ENCODE measurements at places on chromosomes 3 and 15.

GRCh38 chr15:96716075-96716474, 385.6 kb downstream of the NR2F2 start:
- DNase-seq = no peak

DNA sequence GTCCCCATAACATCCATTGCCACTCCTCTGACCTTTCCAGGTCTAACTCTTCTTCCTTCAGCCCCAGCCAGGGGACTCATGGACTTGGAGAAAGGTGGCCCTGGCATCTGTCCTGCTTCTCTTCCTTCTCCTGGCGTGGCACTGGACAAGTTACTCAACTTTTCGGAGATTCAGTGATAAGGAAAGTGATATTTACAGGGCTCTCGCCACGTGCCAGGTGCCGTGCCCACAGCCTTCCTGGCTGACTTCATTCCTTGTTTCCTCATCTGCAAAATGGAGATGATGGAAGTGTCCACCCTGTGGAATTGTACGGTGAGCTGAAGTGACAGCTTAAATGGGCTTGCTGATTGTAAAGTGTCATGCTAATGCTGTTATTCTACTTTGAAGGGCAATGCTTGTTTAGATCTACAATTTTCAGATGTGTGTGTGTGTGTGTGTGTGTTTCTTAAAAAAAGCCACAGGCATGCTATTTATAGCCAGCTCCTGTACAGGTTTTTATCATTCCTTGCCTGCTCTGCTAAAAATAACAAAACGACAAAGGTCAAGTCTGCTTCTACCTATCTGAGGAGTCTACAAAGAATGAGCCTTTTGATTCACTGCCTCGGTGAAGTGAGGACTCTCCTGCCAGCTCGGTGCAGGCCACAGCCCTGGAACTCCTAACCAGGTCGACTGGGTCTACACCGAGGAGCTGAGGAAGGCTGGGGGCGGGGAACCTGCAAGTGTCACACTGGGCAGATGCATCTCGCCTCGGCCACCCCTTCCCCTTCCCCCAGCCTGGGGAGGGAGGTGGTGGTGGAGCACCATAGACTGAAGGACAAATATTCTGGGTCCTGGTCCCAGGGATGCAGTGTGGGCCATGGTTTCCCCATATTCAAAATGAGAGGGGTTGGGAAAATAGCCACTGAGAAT, 11.4 kb upstream of the ATP2B2 start:
- DNase-seq = no peak

GRCh38 chr3:59800481-59800880, 750.7 kb upstream of the CFAP20DC start:
- DNase-seq = no peak

GRCh38 chr15:86267892-86268291, 188.2 kb downstream of the AGBL1 start:
- no peak for DNase-seq

GRCh38 chr15:51908316-51908715, 63.3 kb downstream of the LEO1 start:
- DNase-seq = no peak

GRCh38 chr3:182292591-182292990, 500.7 kb upstream of the ATP11B start:
- no peak for DNase-seq

DNA sequence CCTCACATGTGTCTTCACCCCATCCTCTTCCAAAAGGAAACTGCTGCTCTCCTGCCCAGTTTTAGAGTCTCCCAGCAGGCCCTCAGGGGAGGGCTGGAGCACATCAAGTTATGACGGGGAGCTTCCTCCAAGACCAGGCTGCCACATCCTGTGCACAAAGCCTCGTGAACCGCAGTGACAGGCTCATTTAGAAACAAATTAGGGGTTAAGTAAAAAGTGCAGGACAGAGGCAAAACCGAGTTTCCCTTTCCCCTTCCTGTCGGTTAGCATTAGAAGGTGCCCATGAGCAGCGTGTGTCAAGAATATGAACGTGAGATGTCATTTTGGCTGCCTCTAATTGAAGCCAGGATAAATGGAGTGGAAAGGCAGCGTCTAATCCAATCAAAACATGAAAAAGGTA, 199.7 kb downstream of the ARRDC4 start:
- DNase-seq = no peak

DNA sequence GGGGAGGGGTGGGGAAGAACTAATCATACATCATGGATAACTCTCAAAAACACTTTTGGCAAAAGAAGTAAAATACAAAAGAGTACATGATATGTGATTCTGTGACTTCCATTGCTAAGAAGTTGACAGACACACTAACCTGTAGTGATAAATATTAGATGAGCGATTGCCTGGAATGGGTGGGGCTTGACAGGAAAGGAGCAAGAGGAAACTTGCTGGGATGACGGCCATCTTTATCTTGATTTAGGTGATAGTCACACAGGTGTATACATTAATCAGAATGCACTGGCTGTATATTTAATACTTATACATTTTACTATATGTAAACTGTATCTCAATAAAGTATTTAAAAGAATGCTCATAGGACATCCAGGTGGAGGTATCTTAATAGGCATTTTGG, 13.1 kb downstream of the PARL start:
- no peak for DNase-seq

DNA sequence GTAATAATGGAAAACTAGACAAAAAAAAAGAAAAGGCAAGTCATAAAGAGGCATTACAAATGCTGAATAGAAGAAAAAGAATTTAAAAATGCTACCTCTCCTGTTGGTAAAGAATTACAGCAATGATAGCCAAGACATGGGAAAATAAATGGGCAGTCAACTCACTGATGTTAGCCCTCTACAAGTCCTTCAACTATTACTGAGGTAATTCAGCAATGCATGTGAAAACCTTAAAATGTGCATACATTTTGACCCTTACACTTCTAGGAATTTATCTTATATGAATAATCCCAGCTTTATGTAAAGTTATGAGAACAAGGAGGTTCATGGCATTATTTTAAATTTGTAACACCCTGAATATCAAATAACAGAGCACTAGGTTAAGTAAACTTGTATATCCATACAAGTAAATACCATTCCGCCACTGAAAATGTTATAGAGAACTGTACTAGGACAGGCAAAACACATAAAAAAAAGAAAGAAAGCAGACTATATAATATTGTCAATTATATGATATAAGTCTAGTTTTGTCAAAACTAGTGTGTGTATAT, 166.8 kb downstream of the SUCLG2 start:
- DNase-seq = no peak

DNA sequence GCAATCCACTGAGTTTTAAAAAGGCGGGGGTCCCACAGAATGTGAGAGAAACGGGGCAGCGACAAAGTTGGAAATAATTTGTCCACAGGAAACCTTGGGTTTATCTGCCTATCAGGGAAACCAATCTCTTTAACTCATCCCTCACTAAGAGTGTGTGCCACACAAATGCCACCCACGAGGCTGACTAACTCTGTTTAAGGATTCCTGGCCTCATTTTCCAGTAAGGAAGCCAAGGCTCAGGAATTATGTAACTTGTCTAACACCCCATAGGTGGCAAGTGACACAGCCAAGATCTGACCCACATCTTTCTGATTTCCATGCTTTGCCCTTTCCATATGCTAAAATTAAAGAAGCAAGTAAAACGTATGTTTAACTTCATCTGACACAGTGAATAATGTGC, 263.2 kb downstream of the CNTN3 start:
- DNase-seq = no peak

GRCh38 chr3:52763466-52763865, 7.3 kb downstream of the NEK4 start:
- no peak for DNase-seq
